ENCODE measurements at places on chromosomes 6 and 20.

- DNase-seq = no peak
These were observed 5.9 kb downstream of the TUBB2B start for GRCh38 chr6:3221578-3221977.

- no peak for DNase-seq
These were observed 26.5 kb upstream of the SMIM29 start for GRCh38 chr6:34275128-34275804.

- DNase-seq = no peak
These were observed 23.0 kb downstream of the ABRACL start for GRCh38 chr6:139051396-139052060.

GRCh38 chr6:96015518-96016333 is at the start of gene FUT9:
FUT9 (plus strand) TSS chr6:96015974; CDS start chr6:96203156, 187,182 bp downstream.
- peak; percentile 12 for DNase-seq

GRCh38 chr6:57163956-57164355 is 8.2 kb upstream of the BAG2 start:
- DNase-seq = no peak

DNA sequence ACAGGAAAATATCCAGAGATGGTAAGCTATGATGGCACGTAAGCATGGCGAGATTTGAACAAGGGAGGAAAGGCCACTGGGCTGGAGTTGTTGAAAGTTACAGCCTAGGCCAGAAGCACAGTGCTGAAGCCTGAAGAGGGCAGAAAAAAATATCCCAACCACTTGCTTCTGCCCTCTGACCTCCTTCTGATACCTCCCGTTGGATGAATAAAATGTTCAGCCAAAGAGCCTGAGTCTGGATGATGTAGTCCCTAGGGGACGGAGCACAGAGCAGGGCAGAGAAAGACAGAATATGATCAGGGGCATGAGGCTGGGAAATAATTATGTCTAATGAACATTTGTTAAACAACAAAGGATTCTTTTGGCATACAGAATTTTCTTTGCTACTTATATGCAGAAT is 19.7 kb downstream of the KLHL31 start:
- DNase-seq = no peak

GRCh38 chr6:470051-470900 is 78.7 kb downstream of the IRF4 start:
- DNase-seq = no peak

- no peak for DNase-seq
These were observed 76.6 kb upstream of the CST7 start for GRCh38 chr20:24872291-24873024.

DNA sequence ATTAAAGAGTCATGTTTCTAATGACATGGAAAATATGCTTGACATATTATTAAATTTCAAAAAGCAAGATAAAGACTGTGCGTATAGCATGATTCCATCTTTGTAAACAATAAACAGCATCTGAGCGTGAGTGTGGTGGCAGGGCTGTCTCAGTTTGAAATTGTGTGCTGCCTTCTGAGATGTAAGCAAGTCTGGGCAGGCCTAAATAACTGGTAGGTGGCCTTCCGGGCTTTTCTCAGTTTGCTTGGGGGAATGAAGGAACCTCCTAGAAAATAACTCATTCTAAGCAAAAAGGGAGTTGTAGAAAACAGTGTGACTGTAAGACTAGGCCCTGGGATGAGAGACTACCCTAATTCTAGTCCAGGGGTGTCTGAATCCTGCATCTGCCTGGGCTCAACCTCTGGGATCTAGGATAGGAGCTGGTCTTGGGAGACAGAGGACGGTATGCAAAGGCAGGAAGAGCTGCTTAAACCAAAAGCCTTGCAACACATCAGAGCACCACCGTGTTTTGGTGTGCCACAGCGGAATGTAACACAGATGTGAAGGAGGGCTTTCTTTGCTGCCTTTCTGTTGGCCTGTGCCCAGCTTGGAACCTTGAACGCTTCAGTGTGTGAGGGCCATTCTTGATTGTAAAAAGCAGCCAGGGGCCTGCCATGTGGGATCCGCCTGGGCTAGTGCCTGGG is 63.5 kb upstream of the L3MBTL3 start:
- DNase-seq = no peak

- no peak for DNase-seq
These were observed 47.1 kb upstream of the ENTPD6 start for GRCh38 chr20:25148181-25148981.

DNA sequence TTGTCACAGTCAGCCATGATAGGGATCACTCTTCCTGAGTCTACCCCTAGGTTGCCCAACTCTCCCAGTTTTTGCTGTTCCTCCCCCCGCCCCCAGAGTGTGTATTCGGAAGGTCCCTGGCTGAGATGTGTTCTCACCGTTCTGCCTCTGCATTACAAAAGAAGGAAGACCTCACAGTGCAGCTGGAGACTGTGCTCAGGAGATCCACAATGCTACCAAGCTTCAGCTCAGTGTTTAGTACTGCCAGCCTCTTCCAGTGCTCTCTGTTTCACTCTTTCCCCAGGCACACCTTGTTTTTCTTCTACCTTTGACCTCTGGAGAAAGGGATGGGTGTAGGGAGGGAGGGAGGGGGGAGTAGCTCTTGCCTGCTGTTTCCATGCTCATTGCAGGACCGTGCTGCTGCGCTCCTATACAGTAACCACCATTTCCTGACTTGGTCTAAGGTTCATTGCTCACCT is 13.4 kb upstream of the MOCS1 start:
- DNase-seq = no peak

DNA sequence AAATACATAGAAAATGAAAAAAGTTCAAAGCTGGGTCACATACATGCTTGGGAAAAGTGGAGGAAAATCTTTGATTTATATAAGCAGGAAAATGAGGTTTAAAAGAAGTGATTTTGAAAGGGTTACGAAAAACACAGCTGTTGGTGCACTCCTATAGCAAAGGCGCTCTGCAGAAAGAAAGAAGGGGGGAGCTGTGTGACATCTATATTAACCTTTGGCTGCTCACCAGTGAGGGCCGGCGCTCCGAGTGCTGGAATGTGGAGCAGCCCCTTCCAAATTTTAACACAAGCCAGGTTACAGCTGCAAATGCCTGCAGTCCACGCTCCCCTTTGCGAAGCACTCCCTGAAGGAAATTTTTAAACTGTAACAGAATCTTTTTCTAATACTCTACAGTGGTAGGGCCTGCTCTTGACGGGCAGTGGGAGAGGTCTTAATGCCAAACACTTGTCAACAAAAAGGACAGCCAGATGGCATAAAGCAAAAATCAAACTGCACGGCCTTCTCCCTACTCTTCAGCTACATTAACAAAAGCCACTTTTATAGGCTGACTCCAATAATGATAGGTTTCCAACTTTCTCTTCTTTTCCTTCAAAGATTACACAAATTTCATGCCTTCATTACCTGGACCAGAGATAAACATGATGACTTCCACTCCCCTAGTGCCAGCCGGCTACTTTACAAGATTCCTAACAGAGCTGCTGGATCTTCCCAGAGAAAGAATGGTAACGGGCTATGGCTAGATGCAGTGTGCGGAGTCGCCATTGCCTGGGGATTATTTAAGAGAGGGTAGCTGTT is 4.8 kb downstream of the BMP7 start:
- DNase-seq = no peak

GRCh38 chr20:11890331-11891076 is 27.2 kb upstream of the BTBD3 start:
- DNase-seq = peak; percentile 89

GRCh38 chr20:48463916-48464315 is 363.9 kb downstream of the PREX1 start:
- no peak for DNase-seq

GRCh38 chr20:54716174-54716747 is 240.9 kb downstream of the DOK5 start:
- DNase-seq = no peak

- DNase-seq = no peak
These were observed 140.1 kb upstream of the LRFN2 start for GRCh38 chr6:40727271-40727670.

DNA sequence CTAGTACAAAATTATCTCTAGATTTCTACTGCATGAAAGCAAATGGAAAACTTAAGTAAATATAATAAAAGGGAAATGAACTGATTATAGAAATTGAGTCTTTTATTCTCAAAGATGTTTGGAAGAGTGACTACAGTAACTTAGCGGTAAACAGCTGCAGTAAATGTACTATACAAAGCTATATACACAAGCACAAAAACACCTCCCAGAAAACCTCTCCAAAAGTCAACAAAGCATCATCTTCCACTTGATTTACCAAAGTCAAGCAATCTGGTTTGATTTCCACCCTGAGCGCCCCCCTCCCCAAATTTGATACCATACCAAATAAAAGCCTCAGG is 142.1 kb upstream of the SHLD1 start:
- DNase-seq = no peak

DNA sequence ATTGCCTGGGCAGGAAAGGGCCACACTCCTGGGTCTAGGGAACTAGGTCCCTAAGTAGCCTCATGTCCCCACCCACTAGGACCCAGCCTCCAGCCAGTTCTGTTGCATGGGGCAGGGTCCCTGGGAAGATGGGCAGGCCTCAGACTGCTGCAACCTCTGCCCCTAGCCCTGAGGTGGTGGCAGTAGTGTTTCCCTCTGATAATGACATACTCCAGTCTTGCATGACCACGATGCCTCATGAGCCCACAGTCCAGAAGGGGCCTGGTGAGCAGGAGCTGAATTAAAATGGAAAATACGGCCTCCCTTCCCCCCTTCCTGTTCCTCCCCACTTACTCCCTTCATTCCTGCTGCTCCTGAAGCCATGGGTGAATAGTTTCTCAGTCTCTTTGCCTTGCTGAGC is 36.0 kb upstream of the SCRT2 start:
- no peak for DNase-seq

DNA sequence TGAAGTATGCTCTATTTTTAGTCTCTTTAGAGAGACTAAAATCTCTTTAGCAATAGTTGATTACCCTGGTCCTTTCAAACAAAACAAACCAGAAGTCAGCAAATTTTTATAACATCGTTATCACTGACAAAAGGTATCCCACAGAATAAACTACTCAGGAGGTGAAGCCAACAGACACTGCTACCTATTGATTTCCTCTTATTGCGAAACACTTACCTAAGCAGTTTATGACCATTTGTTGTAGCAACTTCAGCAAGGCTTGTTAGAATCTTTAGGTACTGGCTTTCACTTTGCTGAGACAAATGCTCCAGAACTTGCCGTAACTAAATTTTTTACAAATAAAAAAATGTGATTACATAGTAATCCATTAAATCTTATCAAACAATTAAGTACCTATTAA is 64.4 kb downstream of the HACE1 start:
- DNase-seq = no peak

DNA sequence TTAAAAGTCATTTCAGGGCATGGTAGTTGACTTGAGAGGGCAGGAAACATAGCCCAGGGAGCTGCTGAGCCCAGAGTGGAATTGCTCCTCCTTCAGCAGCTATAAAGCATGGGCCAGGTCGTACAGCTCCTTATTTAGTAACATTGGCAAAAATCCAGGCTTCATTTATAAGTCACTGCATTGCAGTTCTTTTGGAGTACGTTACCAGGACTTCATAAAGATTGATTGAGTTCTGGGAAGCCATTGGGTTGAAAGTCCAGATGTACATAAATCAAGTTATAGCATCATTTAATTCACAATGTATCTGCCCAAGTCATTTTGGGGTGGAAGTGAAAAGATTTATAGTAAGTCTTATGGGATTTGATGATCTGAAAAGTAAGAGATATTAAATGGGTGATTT is 53.0 kb upstream of the ANKEF1 start:
- DNase-seq = no peak

DNA sequence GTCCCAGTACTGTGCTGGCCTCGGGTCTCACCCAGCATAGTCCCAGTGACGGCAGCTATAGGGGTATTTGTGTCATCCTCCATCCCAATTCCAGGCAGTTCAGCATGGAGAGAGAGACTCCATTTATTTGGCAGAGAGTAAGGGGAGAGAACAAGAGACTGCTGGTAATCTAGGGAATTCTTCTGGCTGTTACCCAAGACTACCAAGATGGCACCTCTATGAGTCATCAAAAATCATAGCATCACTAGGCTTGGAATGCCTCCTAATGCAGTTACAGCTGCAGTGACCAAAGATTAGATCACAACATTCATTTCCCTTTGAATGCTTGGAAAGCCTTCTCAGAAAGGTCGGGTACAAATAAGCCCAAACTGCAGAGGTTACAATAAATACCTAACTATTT is 660.4 kb upstream of the FLRT3 start:
- DNase-seq = peak; percentile 60

DNA sequence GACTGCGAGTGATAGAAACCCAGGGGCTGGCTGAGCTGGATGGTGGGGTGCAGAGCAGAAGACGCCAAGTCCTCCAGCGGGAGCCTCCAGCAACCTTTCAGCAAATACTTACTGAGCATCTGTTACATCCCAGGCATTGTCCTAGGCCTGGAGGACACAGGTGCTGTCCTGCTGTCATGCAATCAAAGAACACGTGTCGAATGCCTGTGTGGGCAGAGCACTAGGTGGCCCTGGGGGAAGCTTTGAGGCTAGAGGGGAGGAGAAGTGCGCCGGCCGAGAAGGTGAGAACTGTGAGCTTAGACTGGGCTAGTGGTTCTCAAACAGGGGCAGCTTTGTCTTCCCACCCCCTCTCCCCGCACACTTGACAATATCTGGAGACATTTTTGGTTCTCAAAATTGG is 233.6 kb downstream of the BMP7 start:
- DNase-seq = no peak

DNA sequence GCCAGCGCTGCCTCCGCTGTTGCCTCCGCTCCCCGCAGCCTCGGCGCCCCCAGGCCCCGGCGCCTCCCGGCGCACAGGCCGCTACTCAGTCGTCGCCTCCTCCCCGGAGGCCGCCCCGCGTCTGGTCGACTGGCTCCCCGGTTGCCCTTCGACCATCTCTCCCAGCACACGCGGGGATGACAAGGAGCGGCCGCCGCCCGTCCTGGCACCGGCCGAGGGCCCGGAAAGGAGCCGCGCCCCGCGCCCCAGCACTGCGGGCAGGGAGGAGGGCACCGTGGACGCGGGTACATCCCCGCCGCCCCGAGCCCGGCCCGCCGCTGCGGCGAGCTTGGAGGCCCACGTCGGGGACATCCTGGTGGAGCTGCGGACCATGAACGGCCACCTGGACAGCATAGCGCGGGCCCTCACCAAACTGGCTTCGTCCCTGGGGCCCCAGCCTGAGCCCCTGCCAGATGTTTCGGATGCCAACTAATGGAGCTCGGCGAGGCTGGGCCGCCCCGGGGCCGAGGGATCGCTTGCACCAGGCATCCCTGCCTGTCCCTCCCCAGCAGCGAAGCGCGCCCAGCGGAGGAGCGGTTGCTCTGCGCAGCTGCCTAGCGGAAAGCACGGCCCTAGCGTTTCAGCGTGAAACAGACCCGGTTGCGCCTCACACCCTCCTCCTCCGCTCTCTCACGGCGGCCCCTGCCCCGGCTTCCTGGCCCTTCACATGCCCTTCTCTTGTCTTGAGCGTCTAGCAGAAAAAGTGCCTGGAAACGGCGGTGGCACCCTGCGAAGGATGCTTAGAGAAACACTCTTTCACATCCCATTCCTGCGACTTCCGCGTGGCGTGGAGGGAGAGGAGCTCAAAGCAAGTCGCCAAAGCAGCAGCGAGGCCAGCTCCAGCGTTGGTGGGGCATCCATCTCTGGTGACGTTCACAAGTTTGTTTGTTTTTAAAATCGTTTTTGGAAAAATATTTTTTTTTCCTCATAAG is 285.8 kb upstream of the SUPT3H start:
- DNase-seq = no peak

- no peak for DNase-seq
These were observed 48.7 kb downstream of the SYNE1 start for GRCh38 chr6:152588456-152588855.

GRCh38 chr6:34093854-34094430 is 51.9 kb downstream of the GRM4 start:
- no peak for DNase-seq

GRCh38 chr20:25676164-25676809 is 20.4 kb downstream of the ZNF337 start:
- no peak for DNase-seq
